ENCODE measurements at places on chromosomes 7 and 10. TPM values are rescaled to one million over a fixed set of nuclear protein-coding genes. Genes with fewer than 3 reads are reported as not detected.

Gene MMD2
- not detected for total RNA-seq

Gene LIPJ
- 0.92 TPM for total RNA-seq

Gene PLCE1
- total RNA-seq, result 23.5 TPM

Gene TWIST1
- total RNA-seq, result 0.58 TPM

Gene SLC26A3
- total RNA-seq, result 2.0 TPM

Gene PON1
- not detected for total RNA-seq

Gene RAB19
- not detected for total RNA-seq

DNA sequence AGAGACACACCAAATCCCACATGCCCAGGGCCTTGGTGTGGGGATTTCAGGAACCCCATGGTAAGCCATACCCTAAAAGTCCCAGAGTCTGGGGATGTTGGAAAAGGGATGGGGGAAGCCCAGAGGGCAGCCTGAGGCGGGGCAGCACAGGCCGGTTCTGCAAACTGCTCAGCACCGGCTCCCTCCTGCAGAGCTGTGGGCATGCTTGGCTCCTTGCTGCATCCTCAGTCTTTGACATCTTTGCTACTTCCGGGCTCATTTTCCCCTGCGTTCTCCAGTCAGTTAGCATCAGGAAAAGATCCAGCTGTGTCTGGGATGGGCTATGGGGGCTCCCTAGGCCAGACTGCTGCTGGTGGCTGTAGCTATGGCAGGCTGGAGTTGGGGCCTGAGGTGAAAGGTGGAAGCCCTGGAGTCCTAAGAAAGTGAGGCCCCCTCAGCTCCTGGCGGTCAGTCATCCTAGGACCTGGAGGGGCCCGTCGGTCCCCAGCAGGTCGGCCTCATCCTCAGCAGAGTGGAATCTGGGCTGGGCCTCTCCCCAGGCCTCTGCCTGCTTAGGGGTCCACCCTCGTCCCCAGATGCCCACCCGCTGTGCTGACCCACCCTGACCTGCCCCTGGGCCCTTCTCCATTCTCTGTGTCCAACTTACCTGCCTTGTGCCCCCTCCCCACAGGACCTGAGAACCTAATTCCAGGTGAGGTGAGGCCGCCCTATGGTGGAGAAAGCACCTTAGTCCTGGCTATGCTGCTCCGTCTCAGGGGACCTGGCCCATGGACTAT is 9.3 kb downstream of the TBATA start:
- DNase-seq, result peak; percentile 35

DNA sequence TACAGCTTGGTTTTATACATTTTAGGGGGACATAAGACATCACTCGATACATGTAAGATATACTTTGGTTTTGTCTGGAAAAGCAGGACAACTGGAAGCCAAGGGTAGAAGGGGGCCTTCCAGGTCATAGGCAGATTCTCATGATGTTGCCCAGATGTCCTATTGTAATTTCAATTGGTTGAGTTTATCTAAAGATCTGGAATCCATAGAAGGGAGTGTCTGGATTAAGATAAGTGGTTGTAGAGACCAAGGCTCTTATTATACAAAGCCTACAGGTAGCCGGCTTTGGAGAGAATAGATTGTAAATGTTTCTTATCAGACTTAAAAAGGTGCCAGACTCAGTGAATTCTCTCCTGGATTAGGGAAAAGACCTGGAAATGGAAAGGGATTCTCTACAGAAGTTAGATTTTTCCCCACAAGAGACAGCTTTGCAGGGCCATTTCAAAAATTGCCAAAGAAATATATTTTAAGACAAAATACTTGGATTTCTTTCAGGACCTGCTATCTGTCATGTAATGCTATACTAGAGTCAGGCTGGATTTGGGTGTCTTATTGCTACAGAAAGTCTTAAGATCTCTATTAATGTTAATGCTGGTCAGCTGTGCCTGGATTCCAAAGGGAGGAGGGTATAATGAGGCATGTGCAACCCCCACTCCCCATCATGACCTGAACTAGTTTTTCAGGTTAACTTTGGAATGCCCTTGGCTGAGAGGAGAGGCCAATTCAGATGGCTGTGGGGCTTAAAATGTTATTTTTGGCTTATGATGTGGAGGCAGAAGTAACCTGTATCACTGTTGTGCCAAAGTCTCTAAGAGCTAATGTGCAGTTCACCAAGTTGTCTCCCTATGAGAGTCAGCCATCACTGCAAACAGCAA is 511.1 kb upstream of the C7orf33 start:
- no peak for DNase-seq

DNA sequence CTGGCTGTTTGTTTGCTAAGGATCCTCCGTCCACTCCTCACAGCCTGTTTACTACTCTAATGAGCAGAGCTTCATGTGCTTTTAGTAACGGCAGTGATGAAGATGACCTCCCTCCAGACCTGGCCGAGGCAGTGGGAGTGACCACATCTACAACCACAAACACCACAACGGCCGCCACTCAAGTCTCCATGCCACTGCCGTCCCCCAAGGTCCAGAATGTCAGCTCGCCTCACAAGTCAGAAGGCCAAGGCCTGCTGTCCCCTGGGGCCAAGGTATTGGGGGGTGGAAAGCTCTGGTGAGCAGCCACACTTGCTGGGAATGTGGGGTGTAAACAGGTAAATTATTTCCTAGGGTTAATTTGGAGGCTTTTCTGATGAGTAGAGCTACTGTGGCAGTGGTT is 926.4 kb downstream of the IPMK start:
- no peak for DNase-seq

- no peak for DNase-seq
These were observed 7.9 kb upstream of the WIPF3 start for GRCh38 chr7:29798422-29798821.

GRCh38 chr7:155916926-155917655 is 104.8 kb upstream of the SHH start:
- peak; percentile 53 for DNase-seq

- no peak for DNase-seq
These were observed 37.1 kb downstream of the COBL start for GRCh38 chr7:51279391-51280023.

- no peak for DNase-seq
These were observed 99.8 kb upstream of the SEMA3A start for GRCh38 chr7:84294391-84294790.

GRCh38 chr10:90787393-90788198 is 70.2 kb downstream of the HTR7 start:
- DNase-seq, result peak; percentile 66

GRCh38 chr10:52488606-52489485 is 174.8 kb downstream of the DKK1 start:
- no peak for DNase-seq

GRCh38 chr10:31457858-31458257 is 138.8 kb downstream of the ZEB1 start:
- no peak for DNase-seq

GRCh38 chr7:64873155-64873500 is 29.9 kb upstream of the ZNF273 start:
- DNase-seq, result no peak

- DNase-seq, result no peak
These were observed 350.9 kb upstream of the NPVF start for GRCh38 chr7:25578991-25579777.

DNA sequence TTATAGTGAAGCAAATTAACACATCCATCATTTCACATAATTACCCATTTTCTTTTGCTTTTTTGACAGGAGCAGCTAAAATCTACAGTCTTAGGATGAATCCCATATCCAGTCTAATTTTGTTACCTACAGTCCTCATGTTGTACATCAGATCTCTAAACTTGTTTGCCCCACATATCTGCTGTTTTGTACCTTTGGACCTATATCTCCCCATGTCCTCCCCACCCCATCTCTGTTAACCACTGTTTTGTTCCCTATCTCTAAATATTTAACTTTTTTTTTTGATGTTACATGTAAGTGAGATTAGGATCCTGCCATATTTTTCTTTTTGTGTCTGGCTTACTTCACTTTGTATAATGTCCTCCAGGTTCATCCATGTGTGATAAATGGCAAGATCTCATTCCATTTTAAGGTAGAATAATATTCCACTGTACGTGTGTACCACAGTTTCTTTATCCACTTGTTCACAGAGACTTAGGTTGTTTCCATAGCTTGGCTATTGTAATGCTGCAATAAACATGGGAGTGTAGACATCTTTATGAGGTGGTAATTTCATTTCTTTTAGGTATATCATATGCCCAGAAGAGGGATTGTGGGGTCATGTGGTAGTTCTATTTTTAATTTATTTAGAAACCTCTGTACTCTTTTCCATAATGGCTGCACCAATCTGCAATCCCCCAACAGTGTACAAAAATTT is 19.6 kb downstream of the NPVF start:
- no peak for DNase-seq

GRCh38 chr7:73647725-73648592 is 19.7 kb upstream of the VPS37D start:
- DNase-seq, result peak; percentile 85

GRCh38 chr7:106737202-106737562 is 76.2 kb upstream of the CCDC71L start:
- DNase-seq, result no peak

DNA sequence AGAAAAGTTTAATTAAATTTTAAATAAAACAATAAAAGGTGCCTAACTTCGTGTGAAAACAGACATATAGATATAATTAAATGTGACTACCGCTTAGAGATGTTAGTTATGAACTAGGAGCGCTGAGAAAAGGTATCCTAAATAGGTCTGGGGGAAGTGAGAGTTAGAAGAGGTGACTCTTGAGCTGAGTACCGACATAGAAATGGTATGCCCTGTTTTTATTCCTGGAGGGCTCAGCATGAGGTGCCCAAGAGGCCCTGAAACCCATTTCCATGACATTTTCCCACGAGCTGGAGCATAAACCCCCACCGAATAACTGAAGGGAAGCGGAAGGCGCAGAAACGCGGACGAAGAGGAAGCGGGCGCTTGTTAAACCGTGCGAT is 433 bp upstream of the STARD3NL start:
- no peak for DNase-seq

- DNase-seq, result no peak
These were observed 34.0 kb upstream of the DKK1 start for GRCh38 chr10:52280051-52280450.

DNA sequence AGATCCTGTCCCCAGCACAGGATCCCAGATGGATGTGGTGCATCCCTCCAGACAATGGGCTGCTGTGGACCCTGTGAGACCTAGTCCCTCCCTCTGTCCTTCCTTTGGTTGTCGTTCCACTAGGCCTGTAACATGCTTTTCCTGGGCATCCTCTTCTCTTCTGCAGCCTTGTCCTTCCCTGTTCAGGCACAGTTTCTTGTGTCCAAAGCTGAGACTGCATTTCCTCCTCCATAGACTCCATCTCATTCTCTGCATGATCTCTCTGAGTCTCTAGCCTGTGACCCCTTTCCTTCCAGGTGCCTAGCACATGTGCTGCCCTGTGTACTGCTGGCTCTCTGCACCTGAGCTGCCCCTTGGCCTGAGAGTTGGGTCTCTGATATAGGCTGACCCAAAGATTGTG is 293.5 kb upstream of the IGFBP3 start:
- DNase-seq, result no peak
